ENCODE measurements at places on chromosomes 12 and 14.
A peak's percentile ranks its signal among the peaks of the same experiment; 100 is the strongest.

GRCh38 chr14:55583942-55584468, 4.0 kb downstream of the KTN1 start:
- DNase-seq, result no peak

- DNase-seq, result no peak
Observed at GRCh38 chr14:91313852-91314251, 69.3 kb upstream of the GPR68 start.

DNA sequence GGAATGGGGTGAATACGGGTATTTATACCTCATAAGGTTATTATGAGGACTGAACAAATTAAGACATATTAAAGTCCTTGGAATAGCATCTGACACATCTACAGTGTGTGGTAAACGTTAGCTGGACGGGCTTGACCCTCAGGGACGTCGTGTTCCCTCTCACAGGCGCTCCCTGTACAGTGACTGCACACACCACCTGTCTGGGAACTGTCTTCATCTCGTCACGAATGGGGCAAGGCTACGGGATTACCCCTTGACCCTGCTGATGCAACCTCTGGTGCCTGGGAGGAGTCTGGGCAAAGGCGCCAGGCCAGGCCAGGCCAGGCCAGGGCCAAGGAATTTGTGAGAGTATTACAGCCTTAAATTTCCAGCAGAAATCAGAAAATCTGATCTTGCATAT, 191.1 kb downstream of the CALM1 start:
- DNase-seq, result no peak

DNA sequence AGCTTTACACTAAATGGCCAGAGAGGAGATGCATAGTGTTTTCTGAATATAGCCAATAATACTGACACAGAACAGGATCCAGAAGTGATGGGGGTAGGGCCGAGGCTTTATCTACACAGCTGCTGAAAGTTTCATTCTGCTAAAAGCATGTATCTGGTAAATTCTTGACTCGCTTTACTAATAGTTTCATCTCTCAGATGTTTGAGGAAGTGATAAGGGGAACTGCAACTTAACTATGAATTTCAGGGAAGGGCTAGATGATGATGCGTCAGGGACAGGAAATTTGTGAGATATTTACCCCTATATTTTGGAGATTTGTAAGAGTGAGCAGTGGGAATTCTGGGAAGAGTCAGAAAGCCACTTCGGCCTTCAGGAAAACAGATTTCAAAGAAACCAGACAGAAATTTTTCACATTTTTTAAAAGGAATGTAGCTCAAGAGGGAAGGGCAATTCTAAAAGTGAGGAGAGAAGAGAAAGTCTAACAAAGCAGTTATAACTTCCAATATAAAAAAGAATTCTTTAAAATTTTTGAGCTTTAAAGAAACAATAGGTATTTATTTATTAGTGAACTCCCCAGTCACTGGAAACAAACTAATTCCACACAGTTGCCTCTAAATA, 243.1 kb downstream of the BCAT1 start:
- DNase-seq, result no peak

DNA sequence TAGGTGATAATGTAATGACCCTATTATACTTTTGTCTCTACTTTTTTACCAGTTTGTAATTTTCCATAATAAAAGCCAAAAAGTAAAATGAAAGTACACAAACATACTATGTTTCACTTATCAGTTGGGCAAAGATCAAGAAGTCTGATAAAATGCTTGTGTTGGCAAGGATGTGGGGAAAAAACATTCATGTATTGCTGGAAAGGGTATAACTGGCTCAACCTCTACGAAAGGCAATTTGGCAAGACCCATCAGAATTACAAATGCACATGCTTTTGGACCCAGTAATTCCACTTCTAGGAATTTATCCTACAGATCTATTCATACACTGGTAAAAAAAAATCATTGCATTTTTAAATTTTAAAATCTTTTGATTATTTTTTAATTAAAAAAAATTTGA, 68.0 kb downstream of the SPTB start:
- DNase-seq, result no peak

GRCh38 chr12:122672515-122672914, 30.6 kb downstream of the HCAR2 start:
- DNase-seq, result no peak

DNA sequence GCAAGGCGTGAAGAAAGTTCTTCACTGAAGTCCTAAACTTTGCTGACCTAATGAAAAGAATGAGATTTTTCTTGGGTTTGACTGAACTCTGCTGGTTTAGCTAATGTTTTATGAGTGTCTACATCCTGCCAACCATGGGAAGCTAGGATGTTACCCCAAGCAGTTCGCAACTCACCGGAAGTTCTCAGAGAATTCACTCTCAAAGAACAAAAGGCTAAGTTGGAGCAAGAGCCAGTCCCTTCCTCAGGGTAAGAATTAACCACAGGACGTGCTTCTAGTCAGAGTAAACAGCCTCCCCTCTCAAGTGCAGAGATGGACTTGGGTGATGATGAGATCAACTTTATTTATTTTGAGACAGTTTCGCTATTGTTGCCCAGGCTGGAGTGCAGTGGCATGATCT, 37.3 kb downstream of the TCHP start:
- no peak for DNase-seq

- no peak for DNase-seq
Observed at GRCh38 chr14:35333264-35333730, 41.1 kb downstream of the PSMA6 start.

DNA sequence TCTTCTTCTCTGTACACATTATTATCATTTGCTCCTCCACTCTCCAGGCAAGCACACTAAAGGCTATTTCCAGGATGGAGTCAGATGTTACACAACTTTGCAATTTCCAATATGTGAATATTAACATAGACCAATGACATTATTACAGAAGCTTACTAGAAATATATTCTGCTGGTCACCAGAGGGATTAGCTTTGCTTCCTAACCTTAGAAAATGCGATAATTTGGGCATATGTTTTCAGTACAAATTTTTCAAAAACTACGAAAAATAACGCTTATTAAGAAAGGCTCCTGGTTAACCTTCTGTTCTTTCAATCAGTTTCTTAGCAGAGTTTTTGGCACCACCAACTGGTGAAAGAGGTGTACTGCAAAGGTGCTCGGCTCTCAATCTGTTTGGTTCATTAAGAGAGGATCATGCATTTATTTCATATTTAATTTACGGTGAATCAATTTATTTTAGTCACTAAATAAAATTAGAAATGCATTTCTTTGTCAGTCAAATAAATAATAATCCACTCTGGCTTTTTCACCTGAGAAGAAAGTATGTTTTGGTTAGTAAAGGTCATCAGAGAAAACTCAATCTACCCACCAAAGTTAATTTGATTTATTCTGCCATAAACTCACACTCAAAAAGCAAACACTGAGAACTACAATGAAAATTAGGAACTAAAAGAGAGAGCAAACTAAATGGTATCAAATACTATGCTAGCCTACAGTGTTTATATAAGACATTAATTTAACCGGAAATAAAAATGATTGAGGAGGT, 39.2 kb downstream of the EFCAB11 start:
- DNase-seq, result no peak

GRCh38 chr12:132043216-132043615, 93.5 kb downstream of the EP400 start:
- peak; percentile 8 for DNase-seq

DNA sequence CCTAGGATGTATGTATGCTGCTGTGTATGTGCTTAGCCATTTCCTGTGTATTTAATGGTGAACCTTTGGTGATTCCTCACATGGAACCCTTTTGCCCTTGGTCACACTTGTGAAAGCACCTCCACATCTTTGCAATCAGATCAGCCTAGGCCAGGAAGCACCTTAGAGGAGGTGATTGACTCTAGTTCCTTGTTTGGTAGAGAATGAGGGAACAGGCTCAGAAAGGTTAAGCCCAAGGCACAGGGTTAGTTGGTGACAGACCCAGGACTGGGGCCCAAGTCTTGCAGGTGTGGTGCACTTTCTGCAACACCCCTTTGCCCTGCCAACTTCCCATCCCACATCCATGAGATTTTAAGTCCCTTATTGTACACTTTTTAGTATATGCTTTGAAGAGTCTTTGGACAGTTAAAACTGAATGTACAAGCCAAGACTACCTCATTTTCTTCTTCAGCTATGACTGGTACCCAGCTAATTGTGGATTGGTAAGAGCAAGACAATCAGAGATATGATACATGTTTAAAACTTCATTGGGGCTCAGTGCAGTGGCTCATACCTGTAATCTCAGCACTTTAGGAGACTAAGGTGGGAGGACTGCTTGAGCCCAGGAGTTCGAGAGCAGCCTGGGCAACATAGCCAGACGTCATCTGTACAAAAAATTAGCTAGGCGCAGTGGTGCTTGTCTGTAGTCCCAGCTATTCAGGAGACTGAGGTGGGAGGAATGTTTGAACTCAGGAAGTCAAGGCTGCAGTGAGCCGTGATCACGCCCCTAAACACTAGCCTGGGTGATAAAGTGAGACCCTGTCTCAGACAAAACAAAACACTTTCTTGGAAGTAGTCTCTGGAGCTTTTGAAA, 71.1 kb downstream of the RASSF3 start:
- no peak for DNase-seq

GRCh38 chr12:80135624-80136023, 36.3 kb downstream of the OTOGL start:
- no peak for DNase-seq

GRCh38 chr12:53070877-53071492, 8.2 kb downstream of the SPRYD3 start:
- DNase-seq, result no peak

DNA sequence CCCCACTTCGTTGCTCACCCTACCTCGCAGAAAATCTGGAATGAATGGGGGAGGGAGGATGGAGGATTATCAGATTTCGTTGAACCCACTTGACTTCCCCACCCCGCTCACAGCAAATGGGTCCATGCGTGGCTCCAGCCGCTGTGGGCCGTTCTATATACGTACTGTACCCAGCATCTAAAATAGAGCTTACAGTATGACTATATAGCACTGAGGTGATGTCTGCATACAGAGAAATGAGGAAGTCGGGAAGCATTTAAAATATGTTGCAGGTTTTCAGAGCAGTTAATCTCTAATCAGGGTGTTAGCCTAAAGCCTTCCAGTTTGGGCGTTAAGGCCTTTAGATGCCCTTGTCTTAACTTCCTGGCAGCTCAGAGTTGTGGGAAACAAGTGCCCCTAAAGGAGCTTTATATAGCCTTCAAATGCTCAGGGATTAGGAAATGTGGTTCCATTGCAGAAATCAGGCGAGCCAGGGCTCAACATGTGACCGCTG, 1.4 kb downstream of the BICDL1 start:
- no peak for DNase-seq

- no peak for DNase-seq
Observed at GRCh38 chr12:41512497-41512896, 324.4 kb downstream of the PDZRN4 start.

DNA sequence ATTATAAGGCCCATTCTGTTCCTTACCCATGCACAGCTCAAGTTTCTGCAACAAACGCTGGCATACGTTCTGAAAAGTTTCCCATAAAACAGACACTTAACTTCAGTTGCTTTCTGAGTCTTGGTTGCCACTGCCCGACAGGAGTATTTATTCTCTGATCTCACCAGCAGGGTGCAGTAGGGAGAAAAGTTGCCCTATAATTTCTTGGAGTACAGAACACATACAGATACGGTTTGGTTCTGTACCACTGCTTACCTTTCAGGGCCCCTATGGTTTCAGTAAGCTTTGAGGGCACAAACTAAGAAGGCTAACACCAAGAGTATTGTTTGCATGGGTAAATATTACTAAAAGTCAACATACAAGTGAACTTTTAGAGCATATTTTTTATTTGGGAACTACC, 77.9 kb downstream of the SPATA7 start:
- DNase-seq, result no peak

DNA sequence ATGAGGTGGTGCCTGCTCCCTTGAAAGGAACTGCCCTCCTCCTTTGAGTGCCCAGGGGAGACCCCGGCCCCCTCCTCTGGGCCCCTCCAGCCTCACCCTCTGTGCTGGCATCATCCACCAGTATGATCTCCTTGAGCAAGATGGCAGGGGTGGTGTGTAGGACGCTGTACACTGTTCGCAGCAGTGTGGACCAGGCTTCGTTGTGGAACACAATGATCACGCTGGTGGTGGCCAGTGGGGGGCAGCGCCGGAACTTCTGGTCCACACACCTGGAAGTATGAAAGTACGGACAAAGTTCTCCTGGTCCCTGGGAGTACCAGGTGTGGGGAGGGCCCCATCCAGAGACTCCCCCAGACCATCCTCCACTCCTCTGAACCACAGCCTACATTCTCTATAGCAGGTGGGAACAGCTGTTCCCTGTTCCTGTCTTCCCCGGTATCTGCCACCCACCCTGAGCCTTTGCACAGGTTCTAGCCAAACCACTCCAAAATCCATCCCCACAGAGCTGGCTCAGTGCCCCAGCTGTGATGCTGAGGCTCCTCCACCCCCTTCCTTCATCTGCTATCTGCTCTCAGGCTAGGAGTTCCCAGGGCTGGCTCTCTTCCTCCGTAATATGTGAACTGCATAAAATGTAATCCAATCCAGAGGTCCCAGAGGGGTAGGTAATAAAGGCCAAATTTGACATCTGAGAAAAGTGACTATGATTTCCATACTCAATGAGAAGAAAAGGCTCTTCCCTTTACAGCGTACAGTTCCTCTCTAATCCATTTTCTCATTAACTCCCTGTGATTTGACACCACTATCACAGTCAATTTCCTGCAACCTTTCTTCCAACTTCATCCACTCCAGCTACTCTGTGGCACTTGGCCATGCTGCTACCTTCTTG, 13.9 kb downstream of the GALNT6 start:
- DNase-seq, result no peak

DNA sequence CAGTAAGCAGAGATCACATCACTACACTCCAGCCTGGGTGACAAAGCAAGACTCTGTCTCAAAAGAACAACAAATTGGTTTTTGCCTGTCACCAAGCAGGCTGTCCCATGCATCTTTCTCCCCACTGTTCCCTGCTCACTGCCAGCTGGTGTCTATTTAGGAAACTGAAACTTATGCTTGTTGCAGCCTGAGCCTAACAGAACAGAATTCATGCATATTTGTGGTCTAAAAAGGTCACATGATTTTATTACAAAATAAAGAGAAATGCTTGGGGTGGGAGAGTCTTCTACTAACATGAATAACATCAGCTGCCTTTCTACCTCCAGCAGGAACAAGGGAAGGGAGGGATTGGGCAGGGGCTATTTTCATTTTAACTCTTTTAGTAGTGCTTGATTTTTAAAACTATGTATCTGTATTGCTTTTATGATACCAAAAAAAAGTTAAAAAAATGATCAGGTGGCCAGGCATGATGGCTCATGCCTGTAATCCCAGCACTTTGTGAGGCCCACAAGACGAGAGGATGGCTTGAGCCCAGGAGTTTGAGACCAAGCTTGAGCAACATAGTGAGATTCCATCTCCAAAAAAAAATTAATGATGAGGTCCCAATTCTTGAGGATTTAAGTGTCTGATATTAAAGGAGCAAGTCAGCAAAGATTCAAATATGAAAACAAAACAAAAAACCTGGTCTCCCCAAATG, 923 bp downstream of the STAT2 start:
- DNase-seq, result peak; percentile 43

DNA sequence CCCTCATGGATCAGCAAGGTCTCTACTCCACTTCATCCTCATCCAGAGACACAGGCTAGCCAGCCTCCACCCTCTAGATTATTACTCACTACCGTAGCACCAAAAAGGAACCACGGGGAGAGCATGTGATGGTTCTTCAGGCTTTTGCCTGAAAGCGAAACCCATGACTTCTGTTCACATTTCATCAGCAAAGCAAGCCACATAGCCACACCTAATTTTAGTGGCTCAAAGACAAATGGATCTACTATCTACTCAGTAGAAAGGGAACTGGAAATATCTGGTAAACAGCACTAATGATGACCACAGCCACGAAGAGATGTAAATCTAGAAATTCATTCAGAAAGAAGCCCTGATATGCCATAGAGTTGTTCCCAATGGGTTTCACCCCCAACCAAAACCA, 51.4 kb downstream of the VCPKMT start:
- no peak for DNase-seq

GRCh38 chr12:69851976-69852375, 26.9 kb downstream of the MYRFL start:
- no peak for DNase-seq
